ENCODE measurements at places on chromosomes 5 and 9. TPM values are rescaled to one million over a fixed set of nuclear protein-coding genes. Genes with fewer than 3 reads are reported as not detected.

DNA sequence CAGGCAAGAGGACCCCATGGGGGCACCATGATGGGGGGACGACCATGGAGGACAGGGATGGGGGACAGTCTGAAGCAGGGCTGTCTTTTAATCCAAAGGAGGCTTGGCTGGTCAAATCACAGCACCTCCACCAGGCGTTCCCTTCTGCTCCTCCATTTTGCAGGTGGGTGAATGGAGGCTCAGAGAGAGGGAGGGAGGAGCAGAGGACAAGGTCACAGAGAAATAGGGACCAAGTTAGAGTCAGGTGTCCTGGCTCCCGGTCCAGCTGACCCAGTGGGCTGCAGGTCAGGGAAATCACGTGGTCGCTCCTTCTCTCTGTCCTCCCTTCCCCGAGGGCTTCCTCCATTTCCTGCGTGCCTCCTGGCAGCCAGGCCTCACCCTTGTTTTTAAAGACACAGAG is 156.4 kb upstream of the SMIM23 start:
- H3K27me3 ChIP-seq, result peaks cover 11% of the 10 kb centered on the region
- no peak overlapping the region for H3K27ac ChIP-seq
- no peak for DNase-seq
- no peak overlapping the region for H3K4me3 ChIP-seq
- H3K4me1 ChIP-seq, result peaks cover 10% of the 10 kb centered on the region

GRCh38 chr5:134547579-134547978 is 22.1 kb downstream of the JADE2 start:
- no peak for DNase-seq
- peaks cover 29% of the 10 kb centered on the region for H3K4me1 ChIP-seq
- no peaks in the 10 kb centered on the region for H3K27me3 ChIP-seq
- no peak overlapping the region for H3K4me3 ChIP-seq

DNA sequence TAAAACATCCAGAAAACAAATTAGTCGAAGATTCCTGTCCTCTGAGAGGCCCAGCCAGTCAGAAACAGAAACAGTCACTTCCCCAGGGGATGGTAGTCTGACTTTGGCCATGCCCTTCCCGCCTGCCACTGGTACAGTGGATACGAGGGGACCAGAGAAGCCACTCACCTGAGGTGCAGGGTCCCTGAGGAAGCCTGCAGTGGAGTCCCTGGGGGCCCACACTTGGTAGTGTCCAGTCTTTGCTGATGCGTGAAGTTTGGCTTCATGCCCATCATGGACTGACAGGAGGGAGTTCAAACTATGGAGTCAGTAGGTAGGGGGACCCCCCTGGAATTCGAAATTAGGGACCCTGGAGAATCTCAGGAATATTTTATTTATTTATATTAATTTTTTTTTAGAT is 147.5 kb downstream of the DAB2IP start:
- no peaks in the 10 kb centered on the region for H3K4me1 ChIP-seq
- H3K27me3 ChIP-seq, result no peaks in the 10 kb centered on the region
- H3K4me3 ChIP-seq, result no peak overlapping the region
- H3K36me3 ChIP-seq, result no peaks in the 10 kb centered on the region

GRCh38 chr5:57432876-57433275 is 49.7 kb downstream of the ACTBL2 start:
- no peaks in the 10 kb centered on the region for H3K36me3 ChIP-seq
- no peaks in the 10 kb centered on the region for H3K4me1 ChIP-seq
- H3K27me3 ChIP-seq, result no peaks in the 10 kb centered on the region
- no peak overlapping the region for H3K4me3 ChIP-seq
- no peak for DNase-seq

- DNase-seq, result no peak
- H3K4me1 ChIP-seq, result no peaks in the 10 kb centered on the region
- H3K36me3 ChIP-seq, result no peaks in the 10 kb centered on the region
Measured at GRCh38 chr9:130183133-130183762, 11.0 kb downstream of the NCS1 start.

GRCh38 chr5:170403675-170404074 is 14.5 kb upstream of the KCNMB1 start:
- no peak for DNase-seq
- H3K4me1 ChIP-seq, result no peaks in the 10 kb centered on the region
- H3K36me3 ChIP-seq, result no peaks in the 10 kb centered on the region
- H3K27ac ChIP-seq, result no peak overlapping the region
- no peaks in the 10 kb centered on the region for H3K27me3 ChIP-seq

GRCh38 chr9:3660936-3661335 is 135.1 kb upstream of the RFX3 start:
- no peak overlapping the region for H3K4me3 ChIP-seq
- no peaks in the 10 kb centered on the region for H3K27me3 ChIP-seq
- no peaks in the 10 kb centered on the region for H3K36me3 ChIP-seq
- H3K4me1 ChIP-seq, result no peaks in the 10 kb centered on the region
- no peak for DNase-seq

DNA sequence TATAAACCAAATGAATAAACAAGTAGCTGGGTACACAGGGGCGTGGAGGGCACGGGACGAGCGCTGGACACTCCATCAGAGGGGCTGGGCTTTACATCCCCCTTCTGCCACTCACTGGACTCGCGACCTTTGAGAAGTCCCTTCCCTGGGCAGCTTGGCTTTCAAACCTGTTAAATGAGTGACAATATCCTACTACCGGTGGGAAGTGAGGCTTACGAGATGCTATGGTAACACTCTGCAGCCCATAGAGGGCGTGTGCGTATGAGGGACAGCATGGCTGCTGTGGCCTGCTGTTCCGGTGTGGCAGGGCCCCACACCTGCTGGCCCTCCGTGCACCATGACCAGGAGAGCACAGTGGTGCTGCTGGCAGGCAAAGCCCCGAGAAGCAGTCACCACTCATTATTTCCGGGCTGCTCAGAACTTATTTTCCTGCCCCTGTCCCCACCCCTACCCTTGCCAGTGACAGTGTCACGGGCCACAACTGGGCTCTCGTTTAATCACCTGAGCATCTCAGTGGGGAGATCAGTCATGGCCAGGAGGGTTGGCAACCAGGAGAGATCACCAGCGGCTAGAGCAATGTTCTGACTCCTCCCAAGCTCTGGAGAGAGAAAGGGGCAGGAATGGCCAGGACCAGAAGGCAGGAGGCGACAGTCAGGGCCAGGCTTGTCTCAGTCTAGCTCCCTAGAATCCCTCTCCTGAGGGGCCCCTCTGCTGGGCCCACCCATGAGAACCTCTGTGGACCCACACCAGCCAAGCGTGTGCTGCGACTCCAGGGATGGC is 10.5 kb downstream of the CLTB start:
- DNase-seq, result no peak
- no peaks in the 10 kb centered on the region for H3K27me3 ChIP-seq
- H3K36me3 ChIP-seq, result peaks cover 72% of the 10 kb centered on the region
- no peak overlapping the region for H3K27ac ChIP-seq
- peaks cover 3% of the 10 kb centered on the region for H3K4me1 ChIP-seq

- H3K27ac ChIP-seq, result no peak overlapping the region
- DNase-seq, result no peak
- no peaks in the 10 kb centered on the region for H3K4me1 ChIP-seq
- no peaks in the 10 kb centered on the region for H3K36me3 ChIP-seq
- no peaks in the 10 kb centered on the region for H3K27me3 ChIP-seq
Measured at GRCh38 chr9:29830821-29831220, 2257.5 kb upstream of the C9orf72 start.

- peaks cover 34% of the 10 kb centered on the region for H3K27me3 ChIP-seq
- no peaks in the 10 kb centered on the region for H3K4me1 ChIP-seq
- DNase-seq, result no peak
Measured at GRCh38 chr9:135580664-135581380, 19.3 kb downstream of the PAEP start.

GRCh38 chr5:169251333-169252084 is 49.4 kb downstream of the SLIT3 start:
- H3K27me3 ChIP-seq, result no peaks in the 10 kb centered on the region
- no peaks in the 10 kb centered on the region for H3K4me1 ChIP-seq
- H3K4me3 ChIP-seq, result no peak overlapping the region
- H3K36me3 ChIP-seq, result no peaks in the 10 kb centered on the region
- DNase-seq, result no peak

The CATSPER3 gene
- 0.85 TPM for total RNA-seq

The ARL14EPL gene
- total RNA-seq, result not detected

The ADCY2 gene
- 0.47 TPM for total RNA-seq

The CXCL14 gene
- total RNA-seq, result 57.2 TPM

The HRCT1 gene
- total RNA-seq, result 3.1 TPM

Data from left lung (tissue), 14 donors.